NCI-H748 treated with DMSO at 0.1 percent for 48 hours (cell line): ENCODE measurements at places on chromosomes 16 and 17.

DNA sequence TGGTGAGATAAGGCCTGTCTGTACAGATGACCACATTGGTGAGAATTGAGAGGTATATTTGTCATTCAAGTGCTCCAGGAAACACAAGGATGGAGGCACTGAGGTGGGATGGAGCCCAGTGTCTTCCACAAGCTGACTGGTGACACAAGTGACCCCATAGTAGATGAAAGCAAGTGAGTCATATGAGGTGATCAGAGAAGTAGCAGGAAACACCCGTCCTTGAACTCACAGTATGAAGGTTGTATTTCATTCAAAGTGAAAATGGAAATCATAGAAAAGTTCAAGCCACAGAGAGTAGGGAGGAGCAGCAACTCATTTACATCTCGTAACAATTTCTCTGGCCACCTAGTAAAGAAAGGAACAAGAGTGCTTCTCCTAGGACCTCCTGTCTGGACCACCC lies 609.8 kb downstream of the HS3ST4 start:
- no peak for DNase-seq

GRCh38 chr17:58351182-58351581 lies 819 bp downstream of the SUPT4H1 start:
- no peak for DNase-seq

DNA sequence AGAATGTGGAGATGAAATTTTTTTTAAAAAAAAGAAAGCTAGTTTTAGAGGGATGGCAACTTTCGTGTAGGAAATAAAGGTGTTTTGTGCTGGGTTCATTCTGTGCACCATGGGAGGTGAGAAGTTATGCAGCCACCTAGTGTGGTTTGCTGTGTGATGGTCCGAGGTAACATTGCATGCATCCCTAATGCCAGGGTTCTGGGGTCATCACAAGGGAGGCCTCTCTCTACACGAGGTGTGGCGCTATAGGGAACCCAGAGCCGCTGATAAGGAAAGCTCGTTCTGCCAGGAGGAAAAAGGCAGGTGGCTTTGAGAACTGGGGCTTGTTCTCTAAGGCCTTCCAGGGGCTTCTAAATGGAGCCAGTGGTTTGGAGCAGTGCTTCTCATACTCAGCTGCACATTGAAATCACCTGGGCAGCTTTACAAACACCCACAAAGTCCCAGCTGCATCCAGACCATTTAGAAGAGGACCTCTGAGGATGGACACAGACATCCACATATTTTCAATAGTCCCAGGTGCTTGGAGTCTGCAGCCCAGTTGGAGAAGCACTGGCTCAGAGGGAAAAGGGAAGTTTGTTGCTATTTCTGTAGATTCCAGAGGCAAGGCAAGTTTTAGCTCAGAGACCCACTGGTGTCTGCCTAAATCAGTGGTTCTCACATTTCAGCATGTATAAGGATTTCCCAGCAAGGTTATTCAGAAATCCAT lies 43.5 kb downstream of the VPS35L start:
- no peak for DNase-seq

DNA sequence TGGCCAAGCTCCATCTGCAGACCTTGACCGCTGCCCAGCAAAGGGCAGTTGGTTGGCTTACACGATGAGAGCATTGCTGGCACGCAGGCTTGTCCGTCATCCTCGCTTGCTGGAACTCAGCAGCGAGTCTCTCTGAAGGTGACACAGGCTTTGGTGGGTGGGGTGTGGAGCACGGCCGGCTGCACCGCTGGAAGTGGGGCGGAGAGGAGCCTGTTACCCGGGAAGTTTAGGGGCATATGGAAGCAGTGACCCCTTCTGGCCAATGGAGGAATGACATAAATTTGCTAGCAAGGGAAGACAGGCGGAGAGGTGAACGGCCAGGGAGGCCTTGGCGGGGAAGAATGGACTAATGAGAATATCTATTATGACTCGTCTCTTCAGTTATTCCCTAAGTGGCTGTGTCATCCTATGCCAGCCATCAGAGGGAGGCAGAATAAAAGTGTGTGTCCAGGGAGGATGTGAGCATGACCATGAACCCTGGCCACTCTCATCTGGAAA lies 65.9 kb upstream of the SDK2 start:
- DNase-seq, result peak; percentile 24

DNA sequence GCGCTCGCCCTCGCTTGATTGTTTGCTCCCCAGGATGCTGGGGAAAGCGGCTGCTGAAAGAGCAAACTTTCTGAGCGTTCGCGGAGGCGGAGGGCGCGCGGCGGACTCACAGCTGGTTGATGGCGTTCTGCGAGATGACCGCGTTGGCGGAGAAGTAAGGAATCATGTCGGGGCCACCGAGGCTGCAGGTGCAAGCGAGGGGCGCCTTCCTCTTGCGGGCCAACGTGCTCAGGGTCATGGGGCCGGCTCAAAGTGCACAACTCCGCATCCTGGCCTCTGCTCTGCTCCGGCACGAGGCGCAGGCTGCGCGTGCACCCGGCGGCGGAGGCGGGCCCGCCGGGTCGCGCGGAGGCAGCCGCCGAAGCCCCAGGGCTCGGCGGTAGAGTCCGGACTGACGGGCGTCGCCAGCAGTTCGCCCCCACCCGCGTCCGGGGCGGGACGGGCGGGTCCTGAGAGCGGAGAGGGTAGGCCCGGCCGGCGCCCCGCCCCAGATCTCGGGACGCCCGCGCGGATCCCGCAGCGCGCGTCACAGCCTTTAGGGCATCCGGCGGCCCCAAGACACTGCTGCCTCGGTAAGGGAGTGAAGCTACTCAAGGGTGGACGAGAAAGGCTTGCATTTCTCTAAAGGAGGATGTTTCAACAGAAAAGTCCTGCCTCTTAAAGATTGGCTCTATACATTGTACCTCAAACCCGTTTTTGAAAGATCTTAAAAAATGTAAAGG lies 138.5 kb upstream of the CORO6 start:
- peak; percentile 32 for DNase-seq

GRCh38 chr16:19167710-19168370 lies at the start of gene SYT17:
SYT17 (plus strand) TSS chr16:19168240; CDS start chr16:19168647, 407 bp downstream.
- DNase-seq, result peak; percentile 49

DNA sequence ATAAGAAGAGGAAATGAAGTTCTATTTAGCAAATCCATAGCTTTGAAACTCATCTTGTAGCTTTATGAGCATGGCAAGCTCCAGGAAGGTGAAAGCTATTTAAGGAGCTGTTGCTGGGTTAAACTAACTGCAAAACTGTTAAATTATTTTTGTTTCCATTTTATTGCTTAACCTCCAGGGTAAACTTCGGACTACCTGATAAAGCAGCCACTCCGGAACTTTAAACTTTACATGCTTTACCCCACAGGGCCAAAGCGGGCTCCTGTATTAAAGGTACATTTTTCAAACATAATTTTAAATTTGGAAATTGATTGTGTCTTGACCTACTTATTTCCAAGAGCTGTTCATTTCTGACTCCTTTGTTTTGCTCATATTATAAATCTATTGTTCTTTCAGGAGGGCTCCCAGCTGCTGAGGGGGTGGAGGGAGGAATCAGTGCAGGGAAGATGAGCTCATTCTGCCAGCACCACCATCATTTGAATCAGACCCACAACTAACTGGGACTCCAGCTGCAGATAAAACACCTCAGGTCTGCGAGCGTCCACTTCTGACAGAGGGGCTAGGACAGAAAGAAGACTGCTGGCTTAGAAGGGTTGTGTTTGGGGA lies 157.9 kb downstream of the IRX3 start:
- DNase-seq, result no peak

GRCh38 chr17:7856011-7856810 lies 1.1 kb downstream of the NAA38 start:
- DNase-seq, result peak; percentile 75

DNA sequence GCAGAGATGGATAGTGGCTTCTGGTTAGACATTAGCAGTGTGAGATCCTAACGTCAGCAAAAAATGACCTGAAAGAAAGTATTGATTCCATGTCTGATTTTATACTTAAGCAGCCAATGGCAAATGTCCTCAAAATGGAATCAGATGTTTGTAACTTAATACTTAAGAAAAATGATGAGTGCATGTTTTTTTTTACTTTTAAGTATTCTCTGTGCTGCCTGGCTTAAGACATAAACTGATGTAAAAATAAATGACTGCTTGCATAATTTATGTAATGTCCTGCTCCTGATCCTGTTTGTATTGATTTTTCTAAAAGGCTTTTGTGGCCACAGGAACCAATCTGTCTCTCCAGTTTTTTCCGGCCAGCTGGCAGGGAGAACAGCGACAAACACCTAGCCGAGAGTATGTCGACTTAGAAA lies 7.4 kb downstream of the CBFB start:
- DNase-seq, result no peak

DNA sequence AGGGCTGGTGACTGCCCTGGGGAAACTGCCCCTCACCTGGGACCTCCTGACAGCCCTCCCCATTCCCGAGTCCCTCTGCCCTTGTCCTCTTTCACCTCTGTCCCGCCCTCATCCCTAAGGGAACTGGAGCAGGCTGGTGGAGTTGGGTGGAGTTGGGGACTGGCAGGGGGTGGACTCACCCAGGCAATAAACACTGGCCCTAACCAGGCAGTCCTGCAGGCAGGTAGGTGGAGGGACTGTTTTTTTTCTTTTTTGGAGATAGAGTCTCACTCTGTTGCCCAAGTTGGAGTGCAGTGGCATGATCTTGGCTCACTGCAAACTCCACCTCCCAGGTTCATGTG lies 11.7 kb downstream of the GCGR start:
- no peak for DNase-seq

DNA sequence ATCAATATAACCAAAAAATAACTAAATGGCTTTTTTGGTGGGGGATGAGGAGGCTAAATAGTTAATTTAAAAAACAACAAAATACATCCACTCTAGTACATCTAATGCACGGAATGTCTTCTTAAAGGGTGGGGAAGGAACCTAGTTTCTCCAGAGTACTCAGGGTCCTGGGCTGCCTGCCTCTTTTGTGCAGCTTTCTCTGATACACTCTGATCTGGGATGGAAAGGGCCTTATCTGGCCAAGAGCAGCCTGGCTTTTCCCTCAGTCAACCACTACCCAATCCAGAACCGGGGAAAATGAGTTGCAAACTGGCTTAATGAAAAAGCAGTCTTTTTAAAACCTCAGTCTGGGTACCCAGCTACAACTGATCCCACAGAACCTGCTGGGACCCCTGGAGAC lies 42.9 kb downstream of the DCUN1D3 start:
- DNase-seq, result no peak

- no peak for DNase-seq
Measured at GRCh38 chr16:87325423-87325858, 8.2 kb upstream of the C16orf95 start.

DNA sequence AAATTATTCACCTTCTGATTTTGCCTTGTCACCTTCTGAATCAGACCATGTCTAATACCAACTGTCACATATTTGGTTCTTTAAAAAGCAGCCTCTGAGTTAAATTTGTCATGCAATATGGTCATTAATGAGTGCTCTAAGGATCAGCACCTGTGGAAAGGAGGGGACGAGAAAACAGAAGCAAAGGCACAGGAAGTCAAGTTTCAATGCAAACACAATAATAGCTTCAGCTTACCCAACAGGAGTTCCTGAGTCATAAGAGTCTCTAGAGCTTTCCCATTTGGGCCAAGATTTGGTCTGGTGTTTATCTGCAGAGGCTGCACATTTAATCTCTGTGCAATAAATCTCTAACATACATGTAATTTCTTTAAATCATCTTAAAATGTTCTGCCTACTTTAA lies 889.8 kb downstream of the CDH8 start:
- no peak for DNase-seq

DNA sequence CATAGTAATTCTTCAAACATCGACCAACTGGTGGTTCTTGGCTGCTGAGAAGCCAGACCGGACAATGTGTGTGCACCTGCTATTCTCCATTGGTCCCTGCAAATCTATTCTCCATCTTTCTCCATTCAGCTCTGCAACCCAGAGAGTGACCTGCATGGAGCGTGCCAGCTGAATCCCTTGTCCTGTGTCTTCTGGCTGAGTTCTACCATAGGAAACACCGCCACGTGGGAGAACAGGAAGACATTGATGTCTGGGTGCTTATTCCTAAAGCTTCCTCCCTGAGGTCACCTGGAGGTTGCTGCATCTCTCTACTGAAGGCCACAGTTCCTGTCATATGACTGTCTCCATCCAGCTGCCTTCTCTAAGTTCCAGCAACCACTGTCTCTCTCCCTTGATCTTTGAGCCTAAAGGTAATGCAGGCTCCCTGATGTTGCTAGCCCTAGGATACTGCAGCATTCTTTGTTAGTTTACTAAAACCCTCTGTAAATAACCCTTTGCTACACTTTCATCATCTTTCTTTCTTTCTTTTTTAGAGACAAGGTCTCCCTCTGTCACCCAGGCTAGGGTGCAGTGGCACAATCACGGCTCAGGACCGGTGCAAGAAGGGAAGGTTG lies 10.6 kb upstream of the SMG1 start:
- no peak for DNase-seq

DNA sequence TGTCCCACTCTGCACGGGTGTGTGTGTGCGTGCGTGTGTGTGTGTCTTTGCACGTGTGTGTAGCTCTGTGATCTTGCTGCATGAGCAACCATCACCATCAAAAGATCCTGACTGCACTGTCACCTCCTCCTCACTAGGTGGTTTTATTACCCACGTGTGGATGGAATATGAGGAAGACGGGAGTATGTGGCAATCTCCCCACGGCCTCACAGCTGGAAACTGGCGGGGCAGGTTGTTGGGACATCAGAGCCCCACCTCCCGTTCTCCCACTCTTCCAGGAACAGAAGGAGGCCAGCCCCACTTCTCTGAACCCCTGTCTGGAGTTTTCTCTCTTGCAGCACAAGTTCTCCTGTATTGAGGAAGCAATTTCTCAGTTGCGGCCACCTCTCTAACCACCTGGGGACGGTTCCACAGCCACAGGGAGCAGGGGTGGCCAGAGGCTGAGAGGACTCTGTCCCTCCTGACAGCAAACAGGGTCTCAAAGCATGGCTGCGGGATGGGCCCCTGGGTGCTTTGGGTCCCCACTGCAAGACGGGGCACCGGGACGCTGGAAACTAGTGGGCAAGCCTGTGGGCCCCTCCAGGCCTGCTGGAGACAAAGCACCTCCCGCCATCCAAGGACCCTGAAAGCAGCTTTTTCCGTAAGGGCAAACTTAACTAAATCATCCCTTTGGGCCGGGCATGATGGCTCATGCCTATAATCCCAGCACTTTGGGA lies 27.9 kb upstream of the ATP2C2 start:
- DNase-seq, result no peak

- DNase-seq, result no peak
Measured at GRCh38 chr16:2691491-2692248, 9.3 kb downstream of the KCTD5 start.

DNA sequence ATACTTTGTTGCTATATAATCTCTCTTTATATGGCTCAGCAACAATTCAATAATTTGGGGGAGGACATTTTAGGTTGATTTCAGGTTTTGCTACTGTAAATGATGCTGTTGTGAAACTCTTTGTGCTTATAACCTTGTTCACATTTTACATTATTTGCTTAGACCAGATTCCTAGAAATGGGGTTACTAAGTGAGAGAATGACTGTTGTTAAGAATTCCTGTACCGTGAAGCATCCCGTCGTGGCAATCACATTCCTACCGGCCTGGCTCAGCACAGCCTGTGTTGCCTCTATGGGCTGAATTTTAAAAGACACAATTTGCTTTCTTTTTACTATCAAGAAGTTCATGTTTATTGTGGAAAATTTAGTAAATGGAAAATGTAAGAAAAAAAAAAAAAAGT lies 31.4 kb downstream of the B9D1 start:
- no peak for DNase-seq
